ENCODE measurements at places on chromosomes 5 and 9.

GRCh38 chr9:121399883-121400607, 30.0 kb upstream of the STOM start:
- DNase-seq, result peak; percentile 14

DNA sequence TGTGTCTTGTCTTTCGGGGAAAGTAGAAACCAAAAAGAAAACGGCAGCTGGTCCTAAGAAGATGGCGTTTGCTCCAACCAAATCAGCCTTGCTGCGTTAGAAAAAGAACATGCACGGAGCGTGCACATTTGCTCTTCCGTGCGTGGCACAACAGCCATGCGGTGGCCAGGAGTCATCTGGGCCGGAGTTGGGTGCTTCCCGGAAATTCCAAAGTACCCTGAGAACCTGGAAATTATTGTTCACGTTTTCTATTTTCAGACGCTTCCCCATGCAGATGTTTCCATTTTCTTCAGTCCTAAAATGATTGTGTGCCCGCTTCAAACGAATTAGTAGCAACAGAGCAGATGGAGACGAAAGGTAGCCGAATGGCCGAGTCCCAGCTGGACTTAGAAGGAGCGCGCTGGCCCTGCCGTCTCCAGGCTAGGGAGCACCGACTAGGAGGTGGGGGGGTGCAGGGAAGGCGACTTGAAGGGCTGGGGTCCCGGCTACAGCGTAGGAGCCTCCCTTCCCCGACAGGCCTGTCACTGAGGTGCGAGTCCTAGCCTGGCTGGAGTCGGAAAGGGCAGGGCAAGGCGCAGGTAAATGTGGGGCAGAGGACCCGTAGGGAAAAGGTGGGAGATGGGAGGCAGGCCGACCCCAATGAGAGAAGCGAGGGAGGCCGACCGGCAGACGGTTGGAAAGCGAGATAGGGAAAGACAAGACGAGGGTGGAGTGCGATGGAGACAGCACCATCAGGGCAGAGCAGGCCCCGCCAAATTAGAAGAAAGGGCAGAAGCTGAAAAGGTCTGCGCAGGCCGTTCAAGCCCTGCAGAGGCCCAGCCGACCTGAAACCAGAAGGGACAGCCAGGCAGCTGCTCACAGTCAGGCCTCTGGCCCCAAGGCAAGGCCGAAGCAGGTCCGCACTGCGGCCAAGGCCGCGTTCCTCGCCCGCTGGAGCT, 1.4 kb downstream of the BARX1 start:
- no peak for DNase-seq

DNA sequence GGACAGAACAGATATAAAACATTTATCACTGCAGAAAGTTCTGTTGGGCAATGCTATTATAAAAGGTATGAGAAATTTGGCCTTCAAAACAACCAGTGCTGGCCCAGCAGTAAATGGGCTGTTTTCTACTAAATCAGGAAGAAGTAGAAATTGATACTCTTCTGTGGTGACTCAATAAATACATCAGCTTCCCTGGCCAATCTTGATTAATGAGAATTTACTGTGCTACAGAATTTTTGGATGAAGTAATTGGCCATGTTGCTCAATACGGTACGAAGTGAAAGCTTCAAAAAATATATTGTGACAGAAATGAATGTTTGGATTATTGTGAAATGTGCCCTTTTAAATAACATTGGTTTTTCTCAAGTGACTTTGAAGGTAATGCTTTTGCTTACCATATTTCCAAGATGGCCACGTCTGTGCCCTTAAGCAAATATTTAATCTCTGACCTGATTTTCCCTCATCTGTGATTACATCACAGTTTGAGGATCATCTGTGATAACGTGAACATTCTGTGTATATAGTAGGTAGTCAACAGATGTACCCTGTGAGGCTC, 4.2 kb downstream of the DNAJA1 start:
- no peak for DNase-seq

GRCh38 chr9:97668485-97668884, 28.7 kb downstream of the XPA start:
- no peak for DNase-seq

- no peak for DNase-seq
These were observed 713.4 kb upstream of the ACO1 start for GRCh38 chr9:31671011-31671410.

GRCh38 chr5:91367344-91367743, 15.8 kb downstream of the ARRDC3 start:
- no peak for DNase-seq

DNA sequence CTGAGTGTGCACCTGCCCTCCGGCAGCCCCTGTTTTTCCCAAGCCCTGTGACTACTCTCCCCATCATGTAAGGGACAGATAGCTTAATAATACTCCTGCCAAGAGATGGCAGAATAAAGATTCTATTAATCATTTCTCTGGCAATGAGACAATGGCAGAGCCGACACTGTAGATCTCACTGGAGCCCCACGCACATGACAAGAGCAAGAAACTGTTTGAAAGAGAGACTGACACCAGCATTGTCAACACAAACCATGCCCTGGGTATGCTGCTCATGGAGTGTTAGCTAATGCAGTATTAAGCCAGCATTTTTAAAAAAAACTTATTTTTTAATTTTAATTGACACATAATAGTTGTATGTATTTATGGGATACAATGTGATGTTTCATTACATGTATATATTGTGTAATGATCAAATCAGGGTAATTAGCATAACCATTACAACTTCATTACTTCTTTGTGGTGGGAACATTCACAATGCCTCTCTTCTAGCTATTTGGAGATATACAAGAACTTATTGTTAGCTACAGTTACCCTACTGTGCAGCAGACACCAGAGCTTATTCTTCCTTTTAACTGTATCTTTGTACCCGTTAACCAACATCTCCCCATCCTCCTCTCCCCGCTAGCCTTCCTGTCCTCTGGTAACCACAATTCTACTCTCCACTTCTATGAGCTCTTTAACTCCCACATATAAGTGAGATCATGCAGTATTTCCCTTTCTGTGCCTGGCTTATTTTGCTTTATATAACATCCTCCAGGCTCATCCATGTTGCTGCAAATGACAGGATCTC, 31.5 kb upstream of the SEMA4D start:
- DNase-seq, result no peak

GRCh38 chr9:35756275-35757225, 2.5 kb upstream of the MSMP start:
- no peak for DNase-seq

GRCh38 chr9:134230092-134230941, 66.0 kb upstream of the RNU6ATAC start:
- no peak for DNase-seq

GRCh38 chr9:115032296-115032695, 85.7 kb downstream of the TNC start:
- DNase-seq, result no peak

- peak; percentile 53 for DNase-seq
These were observed 655 bp upstream of the RAI14 start for GRCh38 chr5:34655354-34655991.

DNA sequence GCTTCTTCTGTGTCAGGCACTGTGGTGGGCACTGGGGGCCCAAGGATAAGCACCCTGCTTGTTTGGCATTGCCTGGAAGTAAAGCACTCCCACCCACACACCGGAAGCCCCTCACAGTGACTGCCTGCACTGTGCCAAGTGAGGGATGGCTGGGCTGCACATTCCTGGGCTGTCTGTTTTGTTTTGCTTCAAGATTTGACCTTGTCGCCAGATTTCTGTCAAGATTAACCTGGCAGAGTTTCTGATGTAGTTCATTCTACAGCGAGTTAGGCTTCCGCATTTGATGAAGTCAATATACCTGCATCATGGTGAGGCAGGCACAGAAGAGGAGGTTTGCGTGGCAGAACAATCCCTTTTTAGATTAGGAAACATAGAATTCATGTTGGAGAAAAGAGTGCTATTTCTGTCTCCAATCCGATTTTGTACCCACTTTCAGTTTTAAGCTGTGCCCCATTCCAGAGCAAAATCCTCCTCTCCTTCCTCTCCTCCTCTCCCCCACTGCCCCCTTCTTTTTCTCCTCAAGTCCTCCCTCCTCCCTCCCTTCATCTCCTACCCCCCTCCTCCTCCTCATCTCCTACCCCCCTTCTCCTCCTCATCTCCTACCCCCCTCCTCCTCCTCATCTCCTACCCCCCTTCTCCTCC, 14.4 kb upstream of the BOD1 start:
- DNase-seq, result no peak

DNA sequence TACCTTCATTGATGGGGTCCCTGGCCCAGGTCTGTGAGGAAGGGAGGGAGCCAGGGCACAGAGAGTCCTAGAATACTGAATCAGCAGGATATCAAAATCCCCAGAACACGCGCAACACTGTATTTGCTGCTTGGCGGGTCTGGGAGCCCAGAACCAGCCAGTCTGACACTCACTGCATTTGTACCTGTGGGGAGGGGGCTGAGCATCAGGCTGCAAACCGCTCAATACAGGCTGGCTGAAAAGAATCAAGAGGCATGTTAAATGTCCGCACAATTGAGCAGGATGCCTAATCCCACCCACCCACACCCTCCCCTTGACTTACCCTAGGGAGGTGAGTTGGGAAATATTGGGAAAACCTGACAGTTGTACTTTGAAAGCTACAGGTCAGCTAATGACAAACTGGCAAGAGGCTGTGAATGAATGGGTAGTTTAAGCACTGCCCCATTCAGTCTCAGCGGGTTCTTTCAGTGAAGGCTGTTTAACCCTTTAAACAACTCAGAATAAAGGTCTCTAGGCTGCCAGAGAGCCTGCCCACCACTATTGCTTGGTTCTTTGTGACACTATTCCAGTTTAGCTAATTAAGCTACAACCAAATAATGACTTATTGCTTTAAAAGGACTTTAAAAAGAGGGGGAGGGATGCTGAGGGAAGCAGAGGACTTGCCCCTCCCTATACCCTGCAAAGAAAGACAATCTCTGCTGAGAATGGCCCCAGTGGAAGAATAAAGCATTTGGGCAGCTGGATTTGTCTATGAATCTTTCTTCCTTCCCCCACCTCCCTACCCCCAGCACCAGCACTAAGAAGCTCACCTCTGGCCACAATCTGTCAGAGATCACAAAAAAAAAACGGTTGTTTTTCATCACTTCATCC, 5.0 kb downstream of the SPRY4 start:
- no peak for DNase-seq

- DNase-seq, result no peak
These were observed 110.5 kb upstream of the HMHB1 start for GRCh38 chr5:143701493-143701892.

GRCh38 chr5:62111428-62111827, 194.6 kb upstream of the KIF2A start:
- DNase-seq, result no peak

- DNase-seq, result no peak
These were observed 28.7 kb downstream of the TPPP start for GRCh38 chr5:664343-664993.

GRCh38 chr5:130011986-130012385, 107.7 kb downstream of the CHSY3 start:
- DNase-seq, result no peak

DNA sequence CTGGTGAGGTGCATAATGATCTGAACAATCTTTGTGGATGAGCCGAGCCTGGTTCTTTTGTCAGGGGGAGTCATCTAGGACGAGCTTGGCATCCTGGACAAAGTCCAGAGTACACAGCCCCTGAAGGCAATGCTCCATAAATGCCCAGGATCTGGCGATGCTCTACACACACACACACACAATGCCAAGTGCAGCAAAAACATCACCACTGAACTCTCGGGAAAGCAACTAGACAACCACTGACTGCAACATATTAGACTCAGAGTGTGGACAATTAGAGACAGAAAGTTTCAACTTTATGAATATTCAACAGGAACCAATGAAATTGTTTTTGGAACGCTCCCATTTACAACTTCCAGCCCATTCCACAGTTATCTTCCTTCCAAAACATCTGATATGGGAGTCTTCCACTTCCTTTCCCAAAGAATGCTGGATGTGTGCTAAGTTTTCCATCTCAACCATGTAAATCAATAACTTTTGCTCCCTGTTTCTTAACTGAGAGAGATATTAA, 227.6 kb upstream of the ANKRD55 start:
- no peak for DNase-seq

DNA sequence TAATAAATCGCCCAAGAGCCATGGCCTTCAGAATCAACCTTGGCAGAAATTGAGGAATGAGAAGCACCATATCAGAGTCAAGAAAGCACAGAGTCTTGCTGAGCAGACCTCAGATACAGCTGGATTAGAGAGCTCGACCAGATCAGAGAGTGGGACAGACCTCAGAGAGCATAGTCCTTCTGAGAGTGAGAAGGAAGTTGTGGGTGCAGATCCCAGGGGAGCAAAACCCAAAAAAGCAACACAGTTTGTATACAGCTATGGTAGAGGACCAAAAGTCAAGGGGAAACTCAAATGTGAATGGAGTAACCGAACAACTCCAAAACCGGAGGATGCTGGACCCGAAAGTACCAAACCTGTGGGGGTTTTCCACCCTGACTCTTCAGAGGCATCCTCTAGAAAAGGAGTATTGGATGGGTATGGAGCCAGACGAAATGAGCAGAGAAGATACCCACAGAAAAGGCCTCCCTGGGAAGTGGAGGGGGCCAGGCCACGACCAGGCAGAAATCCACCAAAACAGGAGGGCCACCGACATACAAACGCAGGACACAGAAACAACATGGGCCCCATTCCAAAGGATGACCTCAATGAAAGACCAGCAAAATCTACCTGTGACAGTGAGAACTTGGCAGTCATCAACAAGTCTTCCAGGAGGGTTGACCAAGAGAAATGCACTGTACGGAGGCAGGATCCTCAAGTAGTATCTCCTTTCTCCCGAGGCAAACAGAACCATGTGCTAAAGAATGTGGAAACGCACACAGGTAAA, 4.5 kb downstream of the NFX1 start:
- DNase-seq, result no peak

- no peak for DNase-seq
These were observed 200.8 kb downstream of the CRB2 start for GRCh38 chr9:123556464-123557435.

DNA sequence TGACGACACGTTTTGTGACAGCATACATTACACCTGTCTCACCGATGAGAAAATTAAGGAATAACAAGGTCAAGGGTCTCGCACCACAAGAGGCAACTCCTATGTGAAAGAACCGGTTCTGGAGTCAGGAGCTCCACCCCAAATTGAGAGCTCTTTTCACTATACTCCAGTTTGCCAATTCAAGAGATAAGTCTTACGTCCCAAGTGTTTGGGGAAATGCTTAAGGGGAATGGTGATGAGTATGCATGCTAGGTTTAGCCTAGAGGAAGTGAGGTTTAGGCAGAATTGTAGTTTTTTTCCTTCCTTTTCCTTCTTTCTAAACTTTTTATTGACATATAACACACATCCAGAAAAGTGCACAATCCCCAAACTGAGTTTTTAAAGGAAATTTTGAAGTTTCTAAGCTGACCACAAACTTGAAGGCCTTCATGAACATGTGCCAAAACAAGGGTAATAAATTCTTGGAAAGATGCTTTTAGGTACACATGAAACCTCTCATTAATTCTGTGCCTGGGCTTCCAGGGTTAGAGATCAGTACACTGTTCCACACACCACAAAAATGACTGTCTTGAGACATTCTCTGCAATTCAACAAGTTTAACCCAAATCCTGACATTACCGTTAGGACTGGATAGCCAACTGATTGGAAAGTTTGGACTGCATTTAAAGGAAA, 127.6 kb upstream of the SLC1A3 start:
- no peak for DNase-seq

GRCh38 chr5:127041571-127041970, 11.2 kb upstream of the MARCHF3 start:
- peak; percentile 14 for DNase-seq

GRCh38 chr5:177336112-177336511, 15.4 kb downstream of the LMAN2 start:
- no peak for DNase-seq

Data from hepatic stellate cell (primary cell).